ENCODE measurements at places on chromosomes 1 and 21.

DNA sequence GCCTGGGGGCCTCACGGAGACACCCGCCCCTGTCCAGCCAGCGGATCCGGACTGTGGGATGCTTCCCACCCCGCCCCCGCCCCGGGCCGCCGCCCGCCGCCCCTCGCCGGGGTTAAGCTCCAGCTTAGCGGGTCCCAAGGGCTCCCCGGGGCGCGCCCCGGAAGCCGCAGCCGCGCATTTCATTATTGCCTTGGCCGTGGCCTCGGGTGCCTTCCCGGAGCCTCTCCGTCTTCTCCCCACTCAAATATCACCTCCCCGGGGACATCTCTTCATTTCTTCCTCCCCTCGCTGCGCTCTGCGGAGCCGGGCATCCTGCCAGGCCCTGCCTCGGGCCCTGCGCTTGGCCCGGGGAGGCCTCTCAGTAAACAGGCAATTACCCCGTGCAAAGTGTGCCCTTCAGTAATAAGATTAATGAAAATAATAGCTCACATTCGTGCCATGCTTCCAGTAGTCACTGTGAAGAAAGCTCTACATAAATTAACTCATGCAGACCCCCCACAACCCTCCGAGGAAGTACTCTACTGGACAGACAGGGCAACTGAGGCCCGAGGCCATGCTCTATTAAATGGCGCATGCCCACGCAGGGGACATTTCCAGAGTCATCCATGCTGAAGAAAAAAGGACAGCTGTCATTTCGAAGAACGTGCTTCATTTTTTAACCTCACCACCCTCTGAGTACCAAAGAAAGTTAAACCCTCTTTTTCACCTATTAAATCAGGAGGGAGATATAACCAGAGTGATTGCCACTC, 49.9 kb upstream of the LAPTM5 start:
- DNase-seq, result no peak

- DNase-seq, result no peak
Measured at GRCh38 chr1:244821134-244821533, 14.3 kb upstream of the COX20 start.

GRCh38 chr1:171984262-171984661, 143.0 kb downstream of the DNM3 start:
- DNase-seq, result no peak

GRCh38 chr1:47440599-47441081, 2.8 kb downstream of the FOXD2 start:
- no peak for DNase-seq

- DNase-seq, result no peak
Measured at GRCh38 chr1:8665833-8666232, 151.6 kb downstream of the RERE start.

DNA sequence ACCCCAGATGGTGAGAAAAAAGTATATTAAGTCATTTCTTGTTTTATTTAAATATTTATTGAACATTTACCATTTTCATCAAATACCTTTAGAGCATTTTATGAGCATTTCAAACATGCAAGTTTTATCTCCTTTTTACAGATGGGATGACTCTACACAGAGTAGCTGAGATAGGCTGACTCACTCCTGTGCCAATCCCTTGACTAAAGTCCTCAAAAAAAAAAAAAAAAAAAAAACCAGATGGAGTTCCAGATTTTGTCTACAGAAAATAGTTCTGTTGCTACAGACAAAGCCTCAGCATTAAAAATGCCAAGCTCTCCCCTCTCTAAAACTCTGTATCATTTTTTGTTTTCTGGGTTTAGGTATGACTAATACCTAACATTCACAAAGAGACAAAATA, 303.0 kb upstream of the PLD5 start:
- no peak for DNase-seq

GRCh38 chr1:241459186-241459802, 60.3 kb downstream of the FH start:
- no peak for DNase-seq

DNA sequence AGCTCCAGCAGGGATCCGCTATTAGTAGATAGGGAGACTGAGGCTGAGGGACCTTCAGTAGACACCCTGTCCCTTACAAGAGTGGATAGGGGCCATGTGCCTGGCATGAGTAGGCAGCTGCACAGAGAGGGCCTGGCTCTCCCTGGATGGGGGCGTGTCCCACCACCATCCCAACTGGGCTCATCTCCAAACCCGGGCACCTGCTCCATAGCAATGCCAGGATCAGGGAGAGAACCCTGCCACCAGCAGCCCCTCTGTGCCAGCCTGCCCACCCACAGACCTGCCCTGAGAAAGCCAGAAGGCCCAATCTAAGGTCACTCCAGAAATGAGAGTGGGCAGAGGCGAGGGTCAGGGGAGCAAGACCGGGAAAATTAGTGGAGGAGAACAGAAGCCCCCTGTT, 121.3 kb downstream of the GRIK3 start:
- no peak for DNase-seq

GRCh38 chr1:183390561-183390960, 27.6 kb downstream of the NMNAT2 start:
- DNase-seq, result no peak

DNA sequence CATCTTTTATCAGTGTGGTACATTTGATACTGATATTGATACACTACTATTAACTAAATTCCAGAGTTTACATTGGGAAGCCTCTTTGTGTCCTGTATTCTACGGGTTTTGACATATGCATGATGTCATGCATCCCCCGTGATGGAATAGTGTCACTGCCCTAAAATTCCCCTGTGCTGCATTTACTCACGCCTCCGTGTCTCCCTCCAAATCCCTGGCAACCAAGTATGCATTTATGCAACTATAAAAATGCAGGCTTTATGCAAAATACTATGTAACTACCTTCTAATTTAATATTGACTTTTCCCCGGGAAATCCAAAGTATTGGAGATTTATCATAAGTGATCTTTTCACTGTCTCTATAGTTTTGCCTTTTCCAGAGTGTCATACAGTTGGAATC, 453.7 kb upstream of the RUNX1 start:
- no peak for DNase-seq

DNA sequence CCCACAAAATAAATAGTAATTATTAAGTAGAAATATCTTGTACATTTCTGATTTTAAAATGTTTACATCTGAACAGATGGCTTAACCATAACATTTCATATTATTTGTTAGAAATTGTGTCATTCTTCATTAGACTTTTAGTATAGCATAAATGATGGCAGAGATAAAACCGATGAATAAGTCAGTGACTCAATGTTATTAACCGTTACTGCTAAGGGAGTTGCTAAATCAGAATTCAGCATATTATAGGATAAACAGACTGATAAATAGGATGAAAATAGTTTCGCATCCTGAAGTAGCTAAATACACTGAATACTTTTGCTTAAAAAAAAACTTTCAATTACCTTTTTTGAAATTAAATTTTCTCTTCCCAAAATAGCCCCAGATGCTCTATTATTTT, 610.6 kb upstream of the ZP4 start:
- DNase-seq, result no peak

GRCh38 chr1:107843989-107844388, 121.0 kb downstream of the VAV3 start:
- DNase-seq, result no peak

GRCh38 chr21:42302794-42303193, 12.4 kb downstream of the TFF3 start:
- no peak for DNase-seq

DNA sequence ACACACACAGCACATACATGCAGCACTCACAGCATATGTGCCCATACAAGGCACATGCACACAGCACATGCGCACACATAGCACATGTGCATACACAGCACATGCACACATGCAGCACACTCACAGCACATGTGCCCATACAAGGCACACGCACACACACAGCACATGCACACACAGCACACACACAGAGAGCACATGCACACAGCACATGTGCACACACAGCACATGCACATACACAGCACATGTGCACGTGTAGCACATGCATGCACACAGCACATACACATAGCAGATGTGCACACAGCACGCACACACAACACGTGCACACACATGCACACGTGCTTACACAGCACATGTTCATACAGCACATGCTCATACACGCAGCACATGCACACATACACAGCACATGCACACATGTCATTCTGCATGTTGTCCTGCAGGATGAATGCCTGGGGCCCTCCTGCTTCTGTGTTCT, 48.1 kb downstream of the PCNT start:
- DNase-seq, result no peak

DNA sequence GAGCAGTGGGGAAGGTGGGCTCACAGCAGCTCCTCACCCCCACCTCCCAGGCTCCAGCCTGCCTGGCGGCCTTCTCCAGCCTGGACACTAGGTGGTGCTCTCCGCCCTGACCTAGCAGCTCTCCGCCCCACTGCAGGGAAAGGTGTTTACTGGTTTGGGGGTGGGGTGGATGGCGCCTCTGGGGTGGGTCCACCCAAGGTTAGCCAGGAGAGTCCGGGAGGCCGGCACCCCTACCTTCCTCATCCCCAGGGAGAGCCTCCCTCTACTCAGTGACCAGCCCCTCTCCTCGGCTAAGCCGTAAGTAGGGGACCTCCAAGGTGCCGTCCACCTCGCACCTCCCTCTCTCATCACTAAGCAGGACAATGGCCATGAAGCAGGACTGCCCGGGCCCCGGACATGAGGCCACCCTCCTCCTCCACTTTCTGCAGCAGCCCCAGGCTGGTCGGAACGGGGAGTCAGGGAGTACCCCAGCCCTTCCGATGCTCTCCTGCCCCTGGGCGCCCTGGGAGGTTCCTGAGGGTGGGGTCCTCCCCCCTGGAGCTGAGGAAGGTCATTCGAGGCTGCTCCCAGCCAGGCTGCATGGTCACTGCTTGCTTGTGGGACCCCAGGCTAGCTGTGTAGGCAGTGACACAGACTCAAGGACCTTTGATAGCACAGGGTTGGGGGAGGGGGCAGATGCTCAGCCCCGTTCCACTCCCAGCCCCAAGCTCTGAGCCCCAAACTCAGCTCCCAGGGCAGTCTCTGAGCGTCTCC, 101.4 kb upstream of the VAMP3 start:
- peak; percentile 17 for DNase-seq

DNA sequence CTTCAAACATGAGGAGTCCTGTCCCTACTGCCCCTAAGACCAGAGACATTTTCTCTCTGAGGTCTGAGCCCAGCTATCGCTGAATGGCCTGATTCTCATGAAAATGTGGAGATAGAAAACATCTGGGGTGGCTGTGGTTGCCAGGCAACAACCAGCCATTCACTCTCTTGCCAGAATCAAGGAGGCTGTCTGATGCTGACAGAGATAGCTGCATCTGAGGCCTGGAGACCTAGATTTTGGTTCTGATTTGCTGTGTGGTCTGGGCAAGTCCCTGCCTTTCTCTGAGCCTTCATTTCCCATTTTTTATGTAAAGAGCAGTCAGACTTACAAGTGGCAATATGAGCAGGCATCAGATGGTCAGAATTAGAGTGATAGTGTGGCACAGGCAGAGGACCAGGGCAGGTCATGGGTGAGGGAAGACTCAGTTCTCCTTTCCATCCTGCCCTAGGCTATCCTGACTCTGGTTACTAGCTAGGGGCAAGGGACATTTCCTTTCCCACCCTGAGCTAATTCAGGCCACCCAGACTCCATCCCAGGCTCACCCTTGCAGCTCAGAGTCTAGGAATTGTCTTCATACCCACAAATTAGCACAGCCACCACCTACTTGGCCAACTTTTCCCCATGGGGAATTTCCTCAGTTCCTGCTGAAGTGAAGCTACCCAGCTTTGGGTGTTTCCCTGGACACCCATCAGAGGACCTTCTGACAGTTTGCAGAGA, 20.0 kb upstream of the RNF19B start:
- DNase-seq, result no peak

DNA sequence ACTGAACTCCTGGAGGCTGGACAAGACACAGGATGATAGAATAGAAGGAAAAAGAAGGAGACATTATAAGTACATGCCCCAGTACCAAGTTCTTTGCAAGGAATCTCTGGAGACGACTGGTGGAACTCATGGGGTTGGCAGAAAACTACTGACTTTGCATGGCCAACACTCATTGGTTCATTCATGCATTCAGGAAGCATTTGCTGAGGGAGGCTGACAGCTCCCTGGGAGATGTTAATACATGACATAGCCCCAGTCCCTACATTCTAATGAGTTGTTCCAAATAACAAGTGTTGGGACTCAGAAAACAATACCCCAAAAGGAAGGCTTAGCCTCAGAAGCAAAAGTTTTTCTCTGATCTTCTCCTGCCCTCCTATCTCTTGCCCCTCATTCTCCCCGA, 172.8 kb upstream of the IRF2BP2 start:
- DNase-seq, result no peak

GRCh38 chr1:71796006-71796405, 486.3 kb downstream of the NEGR1 start:
- no peak for DNase-seq

DNA sequence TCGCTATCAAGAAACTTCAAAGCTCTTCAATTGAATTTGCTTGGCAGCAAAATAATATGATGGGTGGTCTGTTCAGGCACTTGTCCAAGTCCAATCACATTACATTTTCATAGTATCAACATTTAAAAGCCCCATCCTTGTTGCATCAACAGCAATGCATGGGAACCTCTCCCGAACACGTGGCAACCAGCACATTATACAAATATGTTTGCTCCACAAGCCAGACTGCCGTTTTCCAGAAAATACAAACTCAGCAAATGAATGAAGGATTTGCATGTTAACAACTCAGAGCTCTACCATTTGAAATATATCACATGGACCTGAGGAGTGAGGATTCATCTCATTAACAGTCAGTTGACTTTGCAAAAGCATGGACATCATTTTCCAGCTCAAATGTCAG, 20.0 kb upstream of the LYPLAL1 start:
- no peak for DNase-seq

DNA sequence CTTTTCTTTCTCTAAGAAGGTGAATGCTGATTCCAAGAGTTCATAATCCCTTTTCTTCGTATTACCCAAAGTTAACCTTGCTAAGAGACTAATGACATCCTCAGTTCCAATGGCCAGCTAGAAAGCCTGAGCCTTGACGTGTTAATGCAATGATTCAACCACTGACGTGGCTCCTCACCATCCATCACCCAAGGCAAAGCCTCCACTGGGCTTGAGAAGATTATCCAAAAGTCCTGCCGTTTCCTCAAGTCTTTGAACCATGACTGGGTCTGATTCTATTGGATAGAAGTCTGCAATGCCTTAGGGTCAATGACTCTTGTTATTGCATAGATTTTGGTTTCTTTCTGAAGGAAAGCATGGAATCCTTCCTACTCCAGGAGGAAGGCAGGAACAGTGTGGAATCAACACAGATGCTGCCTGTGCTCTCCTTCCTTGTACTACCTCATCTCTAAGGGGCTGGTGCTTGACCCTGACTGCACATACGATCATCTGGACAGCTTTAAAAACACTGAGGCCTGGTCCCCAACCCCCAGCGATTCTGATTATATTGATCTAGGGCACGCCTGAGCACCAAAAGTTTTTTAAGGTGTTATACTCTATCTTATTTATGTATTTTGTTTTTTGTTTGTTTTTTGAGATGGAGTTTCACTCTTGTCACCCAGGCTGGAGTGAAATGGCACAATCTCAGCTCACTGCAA, 69.3 kb upstream of the ANGPTL1 start:
- no peak for DNase-seq

- DNase-seq, result no peak
Measured at GRCh38 chr1:219027146-219027673, 146.5 kb upstream of the LYPLAL1 start.

GRCh38 chr1:21099034-21099868, 77.4 kb downstream of the EIF4G3 start:
- no peak for DNase-seq

- no peak for DNase-seq
Measured at GRCh38 chr1:29709704-29710280, 473.5 kb downstream of the PTPRU start.

GRCh38 chr1:91795591-91796389, 90.2 kb downstream of the TGFBR3 start:
- no peak for DNase-seq
